CD4-positive, alpha-beta T cell treated with Interleukin-10 for 1 hour (primary cell): ENCODE measurements at places on chromosomes 16 and 17.

- no peak for DNase-seq
Observed at GRCh38 chr16:53123747-53124146, 69.0 kb downstream of the CHD9 start.

DNA sequence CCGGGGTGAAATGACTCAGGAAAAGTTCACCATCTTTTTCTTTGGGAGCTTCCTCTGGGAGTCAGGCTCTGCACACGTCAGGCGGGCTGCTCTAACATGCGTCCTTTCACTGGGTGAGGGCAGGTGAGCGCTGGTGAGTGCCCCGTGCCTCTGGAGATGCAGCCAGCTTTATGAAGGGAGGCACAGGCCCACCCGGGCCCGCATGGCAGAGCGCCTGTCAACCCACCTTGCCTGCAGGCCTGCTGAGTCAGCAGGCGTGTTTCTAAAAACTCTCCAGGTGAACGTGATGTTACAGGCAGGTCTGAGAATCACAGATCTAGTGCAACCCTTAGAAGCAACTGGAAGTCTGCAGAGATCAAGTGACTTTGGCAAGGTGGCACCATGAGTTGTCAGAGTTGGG is 18.4 kb downstream of the MAP1LC3B start:
- DNase-seq, result no peak

GRCh38 chr17:73614256-73614655 is 30.0 kb downstream of the SDK2 start:
- DNase-seq, result no peak

DNA sequence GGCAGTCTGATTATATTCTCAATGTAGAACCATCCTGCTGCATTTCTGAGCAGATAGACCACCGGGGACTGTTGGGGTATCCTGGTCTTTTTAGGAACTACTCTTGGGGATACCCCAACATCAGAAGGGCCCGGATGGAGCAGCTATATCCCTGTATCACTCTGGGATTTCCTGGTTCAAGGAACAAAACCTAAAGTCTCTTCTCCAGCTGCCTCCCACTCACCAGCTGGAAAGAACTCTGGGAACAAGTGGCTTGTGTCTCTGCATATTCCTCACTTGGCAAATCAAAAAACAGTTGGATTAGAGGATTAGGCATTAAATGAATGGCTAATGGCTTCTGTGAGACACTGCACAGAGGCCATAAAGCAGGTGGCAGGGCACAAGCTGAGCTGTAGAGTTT is 62.3 kb upstream of the HS3ST2 start:
- DNase-seq, result no peak

DNA sequence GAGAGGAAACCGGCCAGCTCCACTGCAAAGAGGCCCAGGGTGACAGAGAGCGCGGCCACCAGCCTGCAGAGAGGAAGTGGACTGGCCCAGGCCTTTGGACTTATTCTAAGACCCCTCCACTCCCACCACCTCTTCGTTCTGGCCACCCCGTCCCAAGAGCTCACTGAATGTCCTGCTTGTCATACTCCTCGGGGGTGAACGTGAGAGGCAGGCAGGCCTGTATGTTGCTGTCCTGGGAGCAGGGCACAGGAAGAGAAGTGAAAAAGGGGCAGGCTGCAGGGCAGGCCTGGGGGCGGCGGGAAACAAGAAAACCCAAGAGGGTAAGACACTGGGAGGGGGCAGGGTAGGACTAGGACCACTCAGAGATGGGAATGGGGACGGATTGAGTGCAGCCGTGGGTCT is 384 bp downstream of the TMEM107 start:
- no peak for DNase-seq

DNA sequence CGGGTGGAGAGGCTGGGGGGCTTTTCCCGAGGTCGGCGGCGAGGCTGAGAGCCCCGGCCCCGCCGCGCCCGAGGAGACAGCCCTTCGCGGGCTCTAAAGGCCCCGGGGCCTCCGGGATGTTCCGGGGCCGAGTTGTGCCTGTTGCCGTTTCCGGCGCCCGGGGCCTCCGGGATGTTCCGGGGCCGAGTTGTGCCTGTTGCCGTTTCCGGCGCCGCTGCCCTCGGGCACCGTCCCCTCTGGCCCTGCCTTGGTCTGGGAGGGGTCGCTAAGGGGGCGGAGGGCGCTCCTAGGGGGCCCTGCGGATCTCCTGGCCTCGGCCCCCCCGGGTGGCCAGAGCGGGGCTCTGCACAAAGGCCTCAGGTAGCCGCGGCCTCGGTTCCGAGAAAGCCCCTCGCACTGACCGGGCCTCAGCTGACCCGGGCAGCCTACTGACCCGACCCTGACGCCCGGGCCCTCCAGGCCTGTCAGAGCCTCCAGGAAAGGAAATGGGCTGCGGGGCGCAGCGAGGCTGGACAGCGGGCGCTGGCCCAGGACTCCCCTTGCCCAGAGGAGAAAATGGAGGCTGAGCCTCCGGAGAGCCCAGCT is 24.2 kb downstream of the ACTG1 start:
- DNase-seq, result no peak

DNA sequence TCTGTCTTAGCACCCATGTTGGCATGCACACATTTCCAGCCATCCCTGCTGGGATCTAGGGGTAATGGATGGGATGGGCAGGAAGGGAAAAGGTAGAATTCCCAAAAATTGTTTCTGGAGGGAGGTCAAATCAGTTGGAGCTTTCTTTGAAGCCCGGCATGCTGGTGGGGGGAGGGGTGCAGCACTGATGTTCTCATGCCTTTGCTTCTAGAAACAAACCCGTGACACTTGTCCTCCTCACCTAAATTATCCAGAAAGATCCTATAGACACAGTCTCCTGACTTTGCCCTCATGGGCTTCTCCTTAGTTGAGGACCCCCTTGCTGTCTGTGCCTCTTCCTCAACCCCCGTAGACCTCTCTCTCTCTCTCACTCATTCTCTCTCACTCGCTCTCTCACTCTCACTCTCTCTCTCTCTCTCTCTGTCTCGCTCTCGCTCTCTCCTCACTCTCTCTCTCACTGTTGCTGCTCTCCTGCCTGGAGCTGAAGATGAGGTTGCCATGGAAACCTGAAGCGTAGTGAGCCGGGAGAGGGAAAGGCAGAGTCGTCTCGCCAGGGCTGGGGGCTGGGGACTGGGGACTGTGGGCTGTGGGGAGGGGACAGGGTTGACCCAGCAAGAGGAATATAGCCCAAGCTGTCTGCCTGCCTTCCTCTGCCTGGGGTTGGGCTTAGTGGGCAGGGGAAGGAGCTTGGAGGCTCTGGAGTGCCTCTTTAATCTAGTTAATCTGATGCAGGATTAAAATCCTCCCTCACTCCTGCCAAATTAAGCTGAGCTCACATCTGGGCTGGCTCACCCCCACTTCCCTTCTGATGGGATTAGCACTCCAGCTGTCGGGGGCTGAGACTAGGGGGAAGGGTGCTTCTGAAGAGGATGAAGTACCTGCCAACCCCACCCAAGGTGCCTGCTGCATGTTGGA is 16.1 kb downstream of the LASP1 start:
- DNase-seq, result no peak

DNA sequence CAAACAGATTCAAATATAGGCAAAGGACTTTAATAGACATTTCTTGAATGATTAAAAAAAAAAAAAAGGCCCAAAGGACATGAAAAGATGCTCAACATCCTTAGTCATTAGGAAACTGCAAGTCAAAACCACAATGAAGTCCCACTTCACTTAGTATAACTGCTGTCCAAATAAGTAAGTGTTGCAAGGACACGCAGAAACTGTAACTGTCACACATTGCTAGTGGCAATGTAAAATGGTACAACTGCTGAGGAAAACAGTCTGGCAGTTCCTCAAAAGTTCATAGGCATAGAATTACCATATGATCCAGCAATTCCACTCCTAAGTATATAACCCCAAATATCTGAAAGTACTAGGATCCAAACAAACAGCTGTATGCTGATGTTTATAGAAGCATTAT is 112.7 kb downstream of the BRIP1 start:
- DNase-seq, result no peak

- DNase-seq, result peak; percentile 89
Observed at GRCh38 chr17:41864836-41865595, at the start of gene KLHL11. TSS of gene KLHL11 (minus strand) at chr17:41865423. CDS start at chr17:41865370, 53 bp downstream.

- peak; percentile 64 for DNase-seq
Observed at GRCh38 chr17:1485423-1486376, 6.8 kb downstream of the MYO1C start.

DNA sequence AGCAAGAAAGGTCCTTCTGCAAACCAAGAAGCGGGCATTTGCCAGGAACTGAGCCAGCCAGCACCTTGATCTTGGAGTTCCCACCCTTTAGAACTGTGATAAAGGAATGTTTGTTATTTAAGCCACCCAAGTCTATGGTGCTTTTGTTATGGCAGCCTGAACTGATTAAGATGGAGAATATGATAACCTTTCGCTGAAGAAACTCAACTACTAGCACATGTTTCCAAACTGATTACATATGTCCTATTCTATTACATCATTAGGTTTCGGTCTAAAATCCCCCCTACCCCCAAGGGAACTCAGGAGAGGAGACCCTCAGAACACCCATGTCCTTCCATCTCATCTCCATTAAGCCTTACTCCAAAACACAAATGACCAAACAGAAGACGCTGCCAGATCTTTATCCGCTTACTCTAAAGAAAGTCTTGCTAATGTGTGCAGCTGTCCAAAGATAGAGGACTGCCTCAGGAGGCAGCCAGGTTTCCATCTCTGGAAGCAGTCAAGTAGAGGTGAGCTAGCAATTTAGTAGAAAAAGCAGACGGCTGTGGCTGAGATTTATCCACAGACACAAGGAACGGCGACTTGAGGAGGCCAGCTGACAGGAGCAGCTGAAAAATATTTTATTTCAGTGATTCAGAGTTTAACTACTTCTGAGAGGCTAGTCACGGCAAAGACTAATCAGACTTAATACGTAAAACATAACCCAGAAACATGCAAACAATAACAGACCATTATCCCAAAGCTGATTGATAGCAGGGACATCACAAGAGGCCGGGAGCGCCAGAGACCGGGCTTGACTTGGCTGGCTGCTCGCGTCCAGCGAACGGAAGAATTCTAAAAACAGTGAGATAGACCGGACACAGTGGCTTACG is 611.4 kb upstream of the CDH5 start:
- no peak for DNase-seq

- no peak for DNase-seq
Observed at GRCh38 chr17:6376931-6377361, 58.0 kb downstream of the AIPL1 start.

GRCh38 chr16:81637336-81638235 is 141.5 kb upstream of the PLCG2 start:
- no peak for DNase-seq

DNA sequence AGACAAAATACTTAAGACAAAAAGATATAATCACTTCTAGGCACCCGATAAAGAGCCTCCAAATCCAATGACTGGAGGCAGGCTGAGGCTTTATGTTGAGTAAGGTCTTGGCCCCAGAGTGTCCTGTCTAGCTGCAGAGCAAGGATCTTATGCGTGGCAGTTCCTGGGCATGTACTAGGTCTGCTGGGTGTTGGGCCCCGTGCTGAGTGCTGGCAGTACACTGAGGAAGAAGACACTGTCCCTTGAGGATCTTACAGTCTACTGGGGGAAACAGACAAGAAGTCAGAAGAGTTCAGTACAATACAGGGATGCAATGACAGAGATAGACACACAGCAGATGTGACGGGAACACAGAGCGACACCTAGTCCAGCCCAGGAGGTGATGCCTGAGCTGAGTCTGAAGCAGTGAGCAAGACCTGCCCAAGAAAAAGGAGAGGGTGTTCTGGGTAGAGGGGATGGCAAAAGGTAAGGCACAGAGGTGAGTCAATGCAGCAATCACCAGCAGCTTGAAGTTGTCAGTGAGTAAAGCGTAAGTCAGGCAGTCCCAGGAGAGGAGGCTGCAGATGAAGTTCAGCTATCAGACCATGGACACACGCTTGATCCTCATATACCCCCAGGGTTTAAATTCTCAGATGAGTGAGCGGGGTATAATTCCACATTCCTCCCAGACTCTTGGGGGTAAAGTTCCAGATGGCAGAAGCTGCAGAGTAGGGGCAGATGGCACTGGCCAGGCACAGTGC is 18.1 kb downstream of the MAP3K14 start:
- DNase-seq, result no peak

DNA sequence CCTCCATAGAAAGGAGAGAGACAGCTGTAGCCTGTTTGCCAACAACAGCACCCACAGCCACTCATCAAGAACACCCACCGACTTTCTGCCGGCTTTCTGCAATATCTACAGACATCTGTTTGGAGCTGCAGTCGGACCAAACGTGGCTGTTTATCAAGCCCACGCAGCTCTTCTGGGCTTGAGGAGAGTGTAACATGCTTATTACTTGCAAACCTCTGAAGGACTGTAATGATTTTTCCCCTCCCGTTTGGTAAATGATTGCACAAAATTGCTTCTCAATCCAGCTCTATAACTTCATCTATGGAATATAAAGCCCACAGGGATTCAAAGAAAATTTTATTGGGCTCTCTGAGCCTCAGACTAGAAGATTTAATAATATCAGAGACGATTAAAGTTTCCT is 100.5 kb downstream of the VAT1L start:
- DNase-seq, result no peak

DNA sequence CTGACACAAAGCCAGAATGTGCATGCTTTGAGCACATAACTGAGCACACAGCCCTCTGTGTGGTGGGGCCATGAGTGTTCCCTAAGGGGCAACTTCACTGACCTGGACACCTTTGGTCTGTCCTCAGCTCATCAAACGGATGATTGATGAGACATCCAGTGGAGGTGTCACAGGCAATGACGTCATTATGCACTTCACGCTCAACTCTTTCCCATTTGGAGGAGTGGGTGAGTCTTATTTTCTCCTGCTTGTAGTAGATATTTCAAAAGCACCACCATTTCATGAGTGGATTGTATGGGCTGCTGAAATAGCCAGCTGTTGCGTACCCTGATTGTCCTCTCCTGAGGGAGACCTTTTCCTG is 16.2 kb downstream of the ALDH3A2 start:
- DNase-seq, result no peak

- DNase-seq, result no peak
Observed at GRCh38 chr16:67820608-67821259, 14.0 kb downstream of the TSNAXIP1 start.

DNA sequence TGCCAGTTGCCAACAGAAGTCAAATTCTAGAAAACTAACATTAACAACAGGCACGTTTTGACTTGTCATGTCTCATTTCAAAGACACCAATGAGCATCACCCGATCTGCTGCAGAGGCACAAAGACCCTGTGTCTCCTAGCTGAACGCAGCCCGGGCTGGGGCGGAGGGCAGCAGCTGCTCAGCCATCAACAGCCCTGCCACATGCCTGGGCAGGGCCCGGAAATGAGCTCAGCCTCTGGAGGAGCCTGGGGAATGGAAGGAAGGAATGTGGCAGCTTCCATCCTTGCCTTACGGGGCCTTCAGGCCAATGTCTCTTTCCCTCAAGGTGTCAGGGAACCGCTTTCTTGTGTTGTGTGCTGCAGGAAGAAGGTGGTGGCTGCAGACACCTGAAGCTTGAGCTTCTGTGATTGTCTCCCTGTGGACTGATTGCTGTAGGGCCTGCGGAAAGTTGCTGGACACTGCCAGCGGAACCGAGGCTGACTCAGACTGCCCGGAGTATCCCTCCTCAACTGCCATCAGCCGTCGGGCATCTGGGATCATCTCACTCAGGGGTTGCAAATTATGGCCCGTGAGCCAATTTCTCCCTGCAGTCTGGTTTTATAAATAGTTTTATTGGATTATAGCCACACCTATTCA is 7.3 kb downstream of the CDH13 start:
- DNase-seq, result no peak

GRCh38 chr17:58692239-58693055 is at the start of gene RAD51C:
TSS of gene RAD51C (plus strand) at chr17:58692602. CDS start at chr17:58692644, 42 bp downstream.
- DNase-seq, result peak; percentile 88
